ENCODE measurements at places on chromosomes 6 and 20.

DNA sequence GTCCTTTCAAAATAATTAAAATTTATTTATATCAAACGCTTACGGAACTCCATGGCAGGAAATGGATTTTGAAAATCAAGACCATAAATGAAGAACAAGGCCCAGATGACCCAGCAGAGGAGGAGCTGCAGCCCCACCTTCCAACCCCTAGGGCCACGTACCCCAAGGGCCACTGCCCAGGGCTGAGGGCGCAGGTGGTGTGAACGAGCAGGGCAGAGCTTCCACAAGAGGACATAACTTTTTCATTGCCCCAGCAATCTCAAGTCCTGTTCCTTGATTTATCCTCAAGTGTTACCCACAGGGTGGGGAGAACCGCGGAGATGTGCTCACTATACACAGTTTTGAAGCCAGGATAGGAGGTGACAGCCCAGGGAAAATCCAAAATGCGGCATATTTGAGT, 42.8 kb downstream of the PSMG4 start:
- H3K4me3 ChIP-seq, result no peak overlapping the region
- DNase-seq, result no peak
- peaks cover 41% of the 10 kb centered on the region for H3K36me3 ChIP-seq
- no peaks in the 10 kb centered on the region for H3K4me1 ChIP-seq

DNA sequence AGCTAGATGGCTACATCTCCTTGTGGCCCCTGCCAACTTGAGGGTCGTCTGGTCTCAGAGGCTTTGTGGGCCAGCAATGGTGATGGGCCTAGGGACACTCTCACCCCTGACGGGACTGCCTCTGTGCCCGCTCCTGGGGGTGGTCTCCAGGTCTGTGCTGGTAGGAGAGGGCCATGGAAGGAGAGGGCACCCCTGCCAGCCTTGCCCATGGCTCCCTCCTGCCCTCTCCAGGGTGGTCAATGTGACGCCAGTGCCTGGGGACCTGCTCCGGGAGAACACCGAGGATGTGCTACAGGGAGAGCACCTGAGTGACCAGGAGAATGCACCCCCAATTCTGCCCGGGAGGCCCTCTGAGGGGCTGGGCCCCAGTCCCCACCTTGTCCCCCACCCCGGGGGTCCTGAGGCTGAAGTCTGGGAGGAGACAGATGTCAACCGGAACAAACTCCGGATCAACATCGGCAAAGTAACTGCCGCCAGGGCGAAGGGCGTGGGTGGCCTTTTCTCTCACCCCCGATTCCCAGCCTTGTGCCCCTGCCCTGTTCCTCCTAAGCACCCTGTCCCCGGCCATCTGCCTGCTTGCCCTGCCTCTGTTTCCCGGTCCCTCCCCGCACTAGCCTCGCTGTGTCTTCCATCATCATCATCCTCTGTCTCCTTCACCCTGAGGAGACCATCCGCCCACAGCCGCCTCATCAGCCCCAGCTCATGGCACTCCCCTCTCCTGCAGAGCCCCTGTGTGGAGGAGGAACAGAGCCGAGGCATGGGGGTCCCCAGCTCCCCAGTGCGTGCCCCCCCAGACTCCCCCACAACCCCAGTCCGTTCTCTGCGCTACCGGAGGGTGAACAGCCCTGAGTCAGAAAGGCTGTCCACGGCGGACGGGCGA, 15.8 kb downstream of the TTBK1 start:
- H3K27ac ChIP-seq, result no peak overlapping the region
- peaks cover 2% of the 10 kb centered on the region for H3K27me3 ChIP-seq
- no peaks in the 10 kb centered on the region for H3K36me3 ChIP-seq
- H3K4me3 ChIP-seq, result no peak overlapping the region
- DNase-seq, result no peak

GRCh38 chr6:51049983-51050877, 231.6 kb downstream of the TFAP2B start:
- no peaks in the 10 kb centered on the region for H3K27me3 ChIP-seq
- no peak for DNase-seq
- H3K4me1 ChIP-seq, result peaks cover 10% of the 10 kb centered on the region

GRCh38 chr6:150725795-150726194, 126.1 kb downstream of the PLEKHG1 start:
- peaks cover 29% of the 10 kb centered on the region for H3K4me1 ChIP-seq
- no peaks in the 10 kb centered on the region for H3K27me3 ChIP-seq
- H3K36me3 ChIP-seq, result peaks cover 9% of the 10 kb centered on the region
- no peak overlapping the region for H3K27ac ChIP-seq

- no peak overlapping the region for H3K27ac ChIP-seq
- no peak for DNase-seq
- no peaks in the 10 kb centered on the region for H3K27me3 ChIP-seq
- peaks cover 24% of the 10 kb centered on the region for H3K36me3 ChIP-seq
- H3K4me3 ChIP-seq, result no peak overlapping the region
- peaks cover 28% of the 10 kb centered on the region for H3K4me1 ChIP-seq
Observed at GRCh38 chr6:127381384-127381783, 38.0 kb upstream of the ECHDC1 start.

GRCh38 chr6:106325336-106326178, at the start of gene ATG5:
ATG5 (minus strand) TSS chr6:106325760; CDS start chr6:106316208, 9,552 bp downstream.
- peaks cover 23% of the 10 kb centered on the region for H3K27me3 ChIP-seq
- peaks cover 4% of the 10 kb centered on the region for H3K36me3 ChIP-seq
- DNase-seq, result peak; percentile 95

DNA sequence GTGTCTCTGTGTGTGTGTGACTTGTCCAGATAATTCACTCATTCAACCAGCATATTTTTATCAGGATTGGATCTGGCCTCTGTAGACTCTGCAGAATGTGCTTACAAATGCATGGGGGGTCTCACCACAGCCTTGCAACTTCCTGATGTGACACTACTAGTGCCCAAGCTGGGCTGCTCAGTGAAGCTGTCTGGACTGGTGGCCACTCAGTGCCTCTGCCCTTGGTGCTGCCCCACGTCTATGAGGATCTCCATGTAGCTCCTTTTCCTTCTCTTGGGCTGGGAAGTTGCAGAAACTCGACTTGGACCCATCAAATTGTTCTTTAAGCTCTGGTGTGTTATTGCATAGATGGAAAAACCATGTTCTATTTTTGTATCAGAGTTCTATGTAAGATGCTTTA, 75.8 kb downstream of the NRN1 start:
- no peak for DNase-seq
- no peak overlapping the region for H3K27ac ChIP-seq
- H3K27me3 ChIP-seq, result peaks cover 44% of the 10 kb centered on the region
- H3K4me1 ChIP-seq, result no peaks in the 10 kb centered on the region
- no peaks in the 10 kb centered on the region for H3K36me3 ChIP-seq
- H3K4me3 ChIP-seq, result no peak overlapping the region

DNA sequence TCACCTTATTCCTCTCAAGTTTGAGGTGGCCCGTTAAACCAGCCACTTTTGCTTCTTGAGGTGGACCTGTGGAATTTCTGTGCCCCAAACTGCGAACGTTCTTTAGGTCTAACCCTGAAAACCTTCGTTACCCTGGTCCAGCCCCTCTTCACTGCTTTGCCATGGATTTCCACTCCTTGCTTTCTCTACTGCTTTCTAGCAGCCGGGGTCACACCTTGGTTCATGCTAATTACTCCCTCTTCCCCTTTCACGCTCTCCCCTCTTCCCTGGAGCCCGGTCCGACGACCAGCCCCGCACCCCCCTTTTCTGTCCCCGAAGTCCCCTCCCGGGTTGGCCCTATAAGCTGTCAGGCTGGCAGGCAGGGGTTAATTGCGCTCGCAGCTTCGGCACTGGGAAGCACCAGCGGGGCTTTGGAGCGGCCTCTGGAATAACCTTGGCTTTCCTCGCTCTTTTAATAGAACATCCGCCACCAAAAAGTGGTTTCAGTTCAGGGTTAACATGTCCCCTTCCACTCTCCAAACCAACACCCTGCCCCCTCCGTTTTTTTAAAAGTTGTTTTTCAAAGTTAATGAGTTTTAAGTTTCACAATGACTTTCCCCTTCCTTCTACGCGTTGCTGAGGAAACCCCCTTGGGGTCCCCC, 1.4 kb upstream of the HIVEP1 start:
- DNase-seq, result peak; percentile 38
- H3K4me1 ChIP-seq, result peaks cover 48% of the 10 kb centered on the region
- H3K36me3 ChIP-seq, result peaks cover 6% of the 10 kb centered on the region
- H3K4me3 ChIP-seq, result peak overlapping the region; percentile 92
- peak overlapping the region; percentile 100 for H3K27ac ChIP-seq

- H3K27ac ChIP-seq, result no peak overlapping the region
- peaks cover 37% of the 10 kb centered on the region for H3K4me1 ChIP-seq
- no peak for DNase-seq
- H3K27me3 ChIP-seq, result no peaks in the 10 kb centered on the region
Observed at GRCh38 chr6:37865504-37865903, 46.0 kb downstream of the ZFAND3 start.

- no peak for DNase-seq
- peaks cover 3% of the 10 kb centered on the region for H3K27me3 ChIP-seq
- H3K27ac ChIP-seq, result no peak overlapping the region
- no peaks in the 10 kb centered on the region for H3K36me3 ChIP-seq
Observed at GRCh38 chr6:100096936-100097335, 102.9 kb upstream of the MCHR2 start.

GRCh38 chr20:25858495-25859425, 162.1 kb upstream of the ZNF337 start:
- no peak overlapping the region for H3K4me3 ChIP-seq
- no peaks in the 10 kb centered on the region for H3K36me3 ChIP-seq
- peaks cover 23% of the 10 kb centered on the region for H3K4me1 ChIP-seq
- peaks cover 72% of the 10 kb centered on the region for H3K27me3 ChIP-seq

DNA sequence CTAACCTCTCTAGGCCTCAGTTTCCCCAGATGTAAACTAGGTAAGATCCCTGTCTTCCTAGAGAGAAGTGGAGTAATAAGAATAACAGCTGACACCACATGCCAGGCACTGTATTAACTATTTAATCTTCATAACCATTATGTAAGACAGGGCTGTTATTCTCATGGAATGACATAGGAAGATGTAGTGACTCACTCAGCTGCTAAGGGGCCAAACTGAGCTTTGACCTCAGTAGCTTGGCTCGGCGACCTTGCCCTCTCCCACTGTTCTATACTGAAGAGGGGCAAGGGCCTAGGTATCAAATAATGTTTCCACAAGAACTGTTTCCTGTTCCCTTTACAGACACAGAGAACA, 2.9 kb upstream of the MDGA1 start:
- H3K36me3 ChIP-seq, result no peaks in the 10 kb centered on the region
- H3K27ac ChIP-seq, result no peak overlapping the region
- DNase-seq, result no peak
- H3K4me1 ChIP-seq, result peaks cover 23% of the 10 kb centered on the region

DNA sequence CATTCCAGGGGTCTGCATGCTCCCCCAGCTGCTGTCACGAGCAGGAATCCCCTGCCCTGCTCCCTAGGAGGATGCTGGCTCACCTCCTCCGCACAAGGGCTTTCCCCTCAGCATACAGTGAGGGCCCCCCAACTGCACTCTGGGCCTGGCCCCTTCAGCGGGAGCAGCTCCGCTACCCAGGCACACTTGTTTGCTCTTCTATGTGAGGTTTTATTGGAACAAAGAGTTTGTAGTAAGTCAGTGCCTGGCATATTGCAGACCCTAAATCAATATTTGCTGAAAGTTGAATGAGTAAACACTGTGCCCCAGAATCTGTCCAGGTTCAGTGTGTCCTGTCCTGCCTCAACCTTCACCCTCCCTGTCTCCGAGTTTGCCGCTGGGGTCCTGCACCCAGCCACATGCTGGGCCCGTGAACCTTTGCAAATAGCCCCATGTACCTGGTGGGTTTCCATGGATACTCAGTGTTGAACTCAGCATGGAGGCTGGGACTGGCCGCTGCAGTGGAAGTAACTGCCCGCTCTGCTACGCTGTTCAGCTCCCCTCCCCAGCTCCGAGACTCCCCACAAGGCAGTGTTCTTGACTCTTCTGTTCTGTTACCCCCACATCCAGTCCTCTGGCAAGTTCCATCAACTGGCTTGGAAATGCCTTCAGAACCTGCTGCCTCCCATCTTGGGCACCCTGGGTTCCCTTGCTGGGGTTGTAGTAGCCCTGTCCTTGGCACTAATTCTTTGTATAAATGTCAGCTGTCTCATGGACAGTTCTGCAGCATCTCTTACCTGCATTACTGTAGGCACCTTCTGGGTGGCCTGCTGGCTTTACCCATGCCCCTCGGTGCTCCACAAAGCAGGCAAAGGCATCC, 15.7 kb downstream of the SLC22A1 start:
- no peak overlapping the region for H3K4me3 ChIP-seq
- no peak for DNase-seq
- peaks cover 5% of the 10 kb centered on the region for H3K36me3 ChIP-seq
- H3K27ac ChIP-seq, result no peak overlapping the region
- peaks cover 31% of the 10 kb centered on the region for H3K4me1 ChIP-seq
- no peaks in the 10 kb centered on the region for H3K27me3 ChIP-seq

DNA sequence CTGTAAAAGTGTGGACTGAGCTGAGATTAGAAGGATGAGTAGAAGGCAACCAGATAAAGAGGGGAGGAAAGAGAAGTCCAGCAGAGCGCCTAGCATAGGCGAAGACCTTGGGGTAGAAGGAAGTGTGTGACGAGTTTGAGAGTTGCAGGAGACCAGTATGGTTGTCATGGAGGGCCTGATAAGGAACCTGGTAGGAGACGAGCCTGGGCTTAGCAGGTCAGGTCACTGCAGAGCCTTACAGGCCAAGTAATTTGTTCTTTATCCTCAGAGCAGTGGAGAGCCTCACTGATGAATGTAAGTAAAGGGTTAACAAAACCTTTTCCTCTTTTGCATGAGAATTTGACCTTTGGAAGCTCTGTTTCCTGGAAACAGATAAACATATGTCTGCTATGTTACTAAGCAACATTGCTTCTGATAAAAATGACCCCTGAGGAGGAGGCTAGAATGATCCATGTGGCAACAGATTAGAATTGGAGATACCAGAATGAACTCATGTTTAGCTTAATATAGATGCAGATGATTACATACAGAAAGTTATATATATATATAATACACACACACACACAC, 2.9 kb upstream of the TMEM74B start:
- peaks cover 10% of the 10 kb centered on the region for H3K4me1 ChIP-seq
- no peak overlapping the region for H3K27ac ChIP-seq
- no peaks in the 10 kb centered on the region for H3K36me3 ChIP-seq

- H3K36me3 ChIP-seq, result no peaks in the 10 kb centered on the region
- H3K27me3 ChIP-seq, result no peaks in the 10 kb centered on the region
- no peak overlapping the region for H3K27ac ChIP-seq
- peaks cover 30% of the 10 kb centered on the region for H3K4me1 ChIP-seq
- no peak overlapping the region for H3K4me3 ChIP-seq
Observed at GRCh38 chr6:122832459-122832858, 43.4 kb downstream of the SMPDL3A start.

- H3K27ac ChIP-seq, result no peak overlapping the region
- H3K27me3 ChIP-seq, result peaks cover 86% of the 10 kb centered on the region
- H3K4me1 ChIP-seq, result no peaks in the 10 kb centered on the region
- H3K4me3 ChIP-seq, result no peak overlapping the region
- no peaks in the 10 kb centered on the region for H3K36me3 ChIP-seq
Observed at GRCh38 chr6:6317825-6318733, 2.4 kb downstream of the F13A1 start.

DNA sequence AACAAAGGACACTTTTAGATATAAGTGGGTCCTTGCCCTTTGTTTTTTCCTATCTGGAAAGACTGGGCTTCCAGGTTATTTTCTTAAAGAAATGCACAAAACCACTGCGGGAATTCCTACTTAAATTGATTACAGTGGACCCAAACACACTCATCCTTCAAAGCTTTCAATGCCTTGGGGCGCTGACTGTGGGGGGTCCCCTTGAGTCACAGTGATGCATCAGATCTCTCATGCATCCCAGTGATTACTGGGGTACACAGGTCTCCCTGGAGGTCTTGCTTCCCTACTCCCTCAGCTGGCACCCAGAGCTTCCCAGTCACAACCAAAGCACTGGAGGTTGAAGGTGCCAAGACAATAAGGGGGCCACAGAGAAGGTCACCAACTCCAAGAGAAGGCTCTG, 20.7 kb downstream of the ABHD12 start:
- H3K27me3 ChIP-seq, result no peaks in the 10 kb centered on the region
- peaks cover 37% of the 10 kb centered on the region for H3K36me3 ChIP-seq
- no peaks in the 10 kb centered on the region for H3K4me1 ChIP-seq
- H3K27ac ChIP-seq, result no peak overlapping the region

GRCh38 chr20:3296261-3297078, 57.5 kb upstream of the SLC4A11 start:
- H3K4me1 ChIP-seq, result no peaks in the 10 kb centered on the region
- no peak overlapping the region for H3K27ac ChIP-seq
- H3K36me3 ChIP-seq, result peaks cover 33% of the 10 kb centered on the region
- H3K4me3 ChIP-seq, result no peak overlapping the region

Measured in mesothelial cell of epicardium (in vitro differentiated cells).